ENCODE measurements at places on chromosomes 4 and X.

DNA sequence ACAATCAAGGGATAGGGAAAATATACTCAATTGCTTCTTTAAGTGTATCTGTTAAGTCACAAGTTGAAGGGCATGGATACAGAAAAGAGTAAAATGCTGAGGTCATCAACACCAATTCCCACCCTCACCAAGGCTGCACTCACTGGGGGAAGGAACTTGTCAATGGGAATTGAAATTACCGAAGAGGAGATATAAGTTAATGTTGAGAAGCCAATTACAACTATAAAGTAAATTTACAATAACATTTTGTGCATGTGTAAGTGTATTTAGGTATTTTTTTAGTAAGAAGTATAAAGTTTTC is 255.1 kb upstream of the KCNIP4 start:
- DNase-seq, result no peak

- DNase-seq, result no peak
Measured at GRCh38 chr4:164614999-164615398, 138.9 kb upstream of the SMIM31 start.

- DNase-seq, result no peak
Measured at GRCh38 chrX:14779580-14779979, 93.3 kb downstream of the FANCB start.

DNA sequence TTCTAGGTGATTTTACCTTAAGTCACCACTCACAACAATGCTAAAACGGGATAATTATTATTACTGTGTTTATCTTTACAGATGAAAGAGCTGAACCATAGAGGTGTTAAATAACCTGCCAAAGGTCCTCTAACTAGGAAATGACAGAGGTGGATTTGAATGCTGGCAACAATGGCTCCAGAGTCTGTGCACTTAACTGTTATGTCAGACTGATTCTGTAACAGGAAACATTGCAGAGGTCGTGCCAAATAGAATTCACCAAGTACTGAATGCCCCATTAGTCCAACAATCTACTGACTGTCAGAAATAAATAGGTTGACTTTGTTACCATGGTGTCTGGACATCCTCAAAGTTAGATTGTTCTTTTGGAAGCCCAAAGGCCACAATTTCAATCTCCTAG is 20.9 kb upstream of the USP27X start:
- DNase-seq, result no peak

DNA sequence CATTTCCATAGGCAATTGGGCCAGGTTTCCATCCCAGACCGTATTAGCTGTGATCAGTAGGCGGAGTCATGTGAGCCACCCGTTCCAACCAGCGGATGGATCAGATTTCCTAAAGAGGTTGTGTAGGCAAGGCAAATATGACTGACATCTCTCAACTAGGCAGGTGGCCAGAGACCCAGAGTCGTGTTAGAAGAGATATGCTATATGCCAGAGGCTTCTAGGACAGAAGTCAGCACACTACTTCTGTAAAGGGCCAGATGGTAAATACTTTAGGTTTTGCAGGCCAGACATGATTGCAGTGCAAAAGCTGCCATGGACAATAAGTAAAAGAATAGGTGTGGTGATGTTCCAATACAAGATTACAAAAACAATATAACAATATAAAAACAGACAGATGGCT is 788.4 kb downstream of the RPA4 start:
- no peak for DNase-seq
